ENCODE measurements at places on chromosomes 7 and 10.

- DNase-seq = no peak
Measured at GRCh38 chr10:100327007-100327717, 2.9 kb downstream of the PKD2L1 start.

GRCh38 chr10:125951290-125951689 lies 54.9 kb downstream of the FANK1 start:
- no peak for DNase-seq

GRCh38 chr7:43825391-43825808 lies 43.9 kb downstream of the MRPS24 start:
- DNase-seq = no peak

GRCh38 chr7:135169141-135169963 lies 1.2 kb downstream of the CYREN start:
- no peak for DNase-seq

DNA sequence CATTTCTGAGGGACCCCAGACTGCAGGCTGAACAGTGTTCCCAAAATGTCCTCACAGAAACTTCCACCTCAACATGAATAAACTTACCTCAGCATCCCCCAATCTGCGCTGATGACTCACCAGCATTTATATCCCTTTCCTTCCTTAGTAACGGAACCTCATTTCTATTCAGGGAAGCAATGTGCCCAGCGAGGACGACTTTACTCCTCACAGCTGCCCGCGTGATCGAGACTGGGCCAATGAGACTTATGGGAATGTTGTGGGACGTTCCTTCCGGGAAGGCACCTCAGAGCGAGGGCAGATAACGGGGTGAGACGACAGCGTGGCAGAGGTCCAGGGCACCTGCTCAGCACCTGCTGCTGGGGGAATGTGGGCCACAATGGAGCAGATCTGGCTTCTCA lies 73.1 kb upstream of the CAMK2B start:
- peak; percentile 25 for DNase-seq

DNA sequence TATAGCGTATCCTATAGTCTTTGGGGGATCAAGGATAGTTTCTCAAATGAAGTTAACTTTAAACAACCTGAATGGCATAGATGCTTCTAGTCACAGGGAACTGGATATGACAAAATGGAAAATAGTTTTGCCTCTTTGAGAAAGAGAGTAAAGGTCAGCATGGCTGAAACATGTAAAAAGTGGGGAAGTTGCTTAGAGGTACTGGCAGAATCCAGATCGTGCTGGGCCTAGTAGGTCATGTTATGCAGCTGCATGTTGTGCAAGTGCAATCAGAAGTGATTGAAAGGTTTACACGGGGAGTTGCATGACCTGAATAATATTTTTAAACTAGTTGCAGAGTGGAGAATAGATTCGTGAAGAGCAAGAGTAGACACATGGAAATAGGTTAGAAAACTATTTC lies 201.1 kb upstream of the HDAC9 start:
- DNase-seq = no peak

GRCh38 chr10:7488418-7488829 lies 77.6 kb upstream of the SFMBT2 start:
- no peak for DNase-seq

DNA sequence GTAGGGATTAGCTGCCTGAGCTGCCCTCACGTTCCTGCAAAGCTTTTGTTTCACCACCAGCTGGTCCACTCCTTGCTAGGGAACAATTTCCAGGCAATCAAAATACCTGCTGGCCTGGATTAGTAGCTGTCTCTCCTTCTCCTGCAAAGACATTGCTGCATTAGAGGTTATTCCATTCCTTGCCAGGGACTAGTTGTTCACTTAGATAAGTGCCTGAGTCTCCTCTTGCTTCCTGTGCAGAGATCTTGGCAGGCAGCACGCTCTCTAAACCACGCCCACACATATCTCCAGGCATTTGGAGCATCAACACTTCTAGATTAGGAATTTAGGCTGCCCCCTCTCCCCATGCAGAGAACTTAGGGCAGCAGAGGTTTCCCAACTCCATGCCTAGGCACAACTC lies 150.4 kb upstream of the SMIM30 start:
- no peak for DNase-seq

GRCh38 chr7:25122373-25122772 lies 2.7 kb downstream of the CYCS start:
- no peak for DNase-seq

- no peak for DNase-seq
Measured at GRCh38 chr10:110546499-110547110, 20.9 kb upstream of the SMC3 start.

DNA sequence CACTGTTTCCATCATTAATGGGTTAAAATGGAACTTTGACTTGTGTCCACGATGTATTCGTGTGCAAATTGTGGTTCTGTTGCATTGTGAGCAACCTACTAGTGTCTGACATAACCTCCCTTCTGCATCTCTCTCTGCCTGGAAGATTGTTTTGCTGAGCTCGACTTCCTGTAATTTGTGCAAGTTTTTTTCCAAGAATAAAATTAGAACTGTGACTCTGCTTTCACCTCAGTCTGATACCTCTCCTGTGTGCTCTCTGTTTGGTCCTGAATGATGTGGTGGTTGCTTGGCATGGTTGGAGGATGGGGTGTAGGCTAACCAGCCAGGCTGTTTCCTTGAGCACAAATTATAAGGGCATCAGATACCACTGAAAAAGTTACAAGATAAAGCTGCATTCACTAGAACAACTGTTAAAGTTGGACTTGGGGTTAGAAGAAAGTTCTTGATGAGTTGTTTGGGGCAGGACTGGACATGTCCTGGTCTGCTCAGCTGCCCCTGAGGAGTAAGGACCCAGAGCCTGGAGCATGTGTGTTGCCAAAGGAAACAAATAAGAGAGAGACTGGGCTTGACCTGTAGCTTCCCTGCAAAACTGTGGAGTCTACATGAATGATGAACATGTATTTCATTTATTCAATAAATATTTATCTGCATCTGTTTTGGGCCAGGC lies 1.9 kb upstream of the VOPP1 start:
- DNase-seq = no peak

DNA sequence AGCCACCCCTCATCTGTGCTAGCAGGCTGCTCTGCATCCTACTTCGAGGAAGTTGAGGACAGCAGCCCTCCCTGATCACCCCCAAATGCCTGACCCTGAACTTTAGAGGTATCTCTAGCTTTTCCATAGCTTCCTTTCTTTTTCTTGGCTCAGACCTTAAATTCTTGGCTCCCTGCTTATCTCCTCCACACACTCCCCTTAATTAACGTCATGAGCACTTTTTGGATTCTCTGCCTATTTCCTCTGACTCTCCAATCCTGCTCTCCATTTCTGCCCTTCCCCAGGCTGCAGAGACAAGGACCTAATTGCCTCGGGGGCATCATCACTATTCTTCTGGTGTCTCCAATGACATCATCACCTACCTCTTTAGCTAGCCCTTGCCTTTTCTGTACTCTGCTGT lies 40.8 kb upstream of the SEC61G start:
- DNase-seq = no peak

DNA sequence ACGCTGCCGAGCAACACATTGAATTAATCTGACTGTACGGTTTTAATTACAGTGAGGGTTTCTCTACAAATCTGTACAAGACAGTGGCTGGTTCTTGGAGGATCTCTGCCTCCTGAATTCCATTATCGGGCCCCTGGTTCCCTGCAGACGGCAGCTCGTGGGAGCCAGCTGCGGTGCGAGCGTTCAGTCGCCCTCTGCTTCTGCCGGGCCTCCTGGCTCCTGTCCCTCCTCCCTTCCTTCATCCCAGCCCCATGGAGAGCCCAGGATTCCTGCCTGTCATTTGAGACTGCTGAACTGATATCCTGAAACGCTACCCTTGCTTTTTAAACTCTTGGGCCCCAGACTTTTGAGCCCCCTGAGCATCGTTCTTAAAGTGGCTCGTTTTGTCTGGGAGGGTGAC lies 6.6 kb upstream of the DLX6 start:
- no peak for DNase-seq

GRCh38 chr10:75146780-75147179 lies 35.3 kb downstream of the SAMD8 start:
- no peak for DNase-seq

DNA sequence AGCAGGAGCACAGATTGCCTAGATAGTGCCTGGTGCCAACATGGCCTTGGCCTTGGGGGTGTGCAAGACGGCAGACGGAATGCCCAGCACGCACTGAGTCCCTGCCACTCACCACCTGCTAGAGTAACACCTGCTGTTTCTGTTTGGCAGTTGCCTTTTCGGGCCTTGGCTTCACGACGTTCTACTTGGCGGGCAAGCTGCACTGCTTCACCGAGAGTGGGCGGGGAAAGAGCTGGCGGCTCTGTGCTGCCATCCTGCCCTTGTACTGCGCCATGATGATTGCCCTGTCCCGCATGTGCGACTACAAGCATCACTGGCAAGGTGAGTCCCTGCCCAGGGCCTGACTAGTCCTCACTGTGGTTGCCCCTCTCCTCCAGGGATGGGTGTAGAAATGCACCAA lies 118.0 kb downstream of the PLPP4 start:
- no peak for DNase-seq

DNA sequence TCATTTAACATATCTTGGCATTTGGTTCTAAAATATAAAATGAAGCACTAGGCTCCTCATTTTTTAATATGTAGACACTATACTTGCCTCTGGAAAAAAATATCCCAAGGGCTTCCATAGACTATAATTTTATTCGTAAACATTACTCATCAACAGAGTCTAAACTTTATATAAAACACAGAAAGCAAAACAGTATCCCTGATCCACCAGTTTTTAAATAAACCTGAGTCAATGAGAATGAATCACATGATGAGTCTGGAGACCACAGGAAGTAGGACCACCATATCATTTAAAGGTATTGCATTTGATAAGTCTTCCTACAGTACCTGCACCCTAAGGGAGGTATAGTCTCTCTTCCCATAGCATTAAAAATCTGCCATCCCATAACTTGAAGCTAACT lies 228.0 kb downstream of the DGKI start:
- DNase-seq = no peak

DNA sequence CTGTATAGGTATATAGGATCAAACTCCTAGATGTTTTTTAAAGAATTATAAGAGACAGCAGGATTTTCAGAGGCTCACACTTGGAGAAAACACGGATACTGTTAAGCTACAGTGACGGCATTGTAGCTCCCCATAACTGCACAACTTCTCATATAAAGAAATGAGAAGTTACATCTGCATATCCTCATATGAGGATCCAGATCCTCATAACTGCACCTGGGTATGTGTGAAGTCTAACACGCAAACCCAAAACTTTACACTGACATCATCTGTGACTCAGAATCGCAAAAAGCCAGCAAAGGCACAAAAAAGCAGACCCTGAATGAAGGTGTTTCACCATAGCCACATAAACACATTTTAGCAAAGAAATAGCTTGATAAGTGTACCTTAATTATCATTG lies 34.1 kb downstream of the NEBL start:
- DNase-seq = no peak
